ENCODE measurements at places on chromosomes 6 and 20.

GRCh38 chr6:132333639-132334520 is 67.4 kb downstream of the MOXD1 start:
- DNase-seq: no peak

DNA sequence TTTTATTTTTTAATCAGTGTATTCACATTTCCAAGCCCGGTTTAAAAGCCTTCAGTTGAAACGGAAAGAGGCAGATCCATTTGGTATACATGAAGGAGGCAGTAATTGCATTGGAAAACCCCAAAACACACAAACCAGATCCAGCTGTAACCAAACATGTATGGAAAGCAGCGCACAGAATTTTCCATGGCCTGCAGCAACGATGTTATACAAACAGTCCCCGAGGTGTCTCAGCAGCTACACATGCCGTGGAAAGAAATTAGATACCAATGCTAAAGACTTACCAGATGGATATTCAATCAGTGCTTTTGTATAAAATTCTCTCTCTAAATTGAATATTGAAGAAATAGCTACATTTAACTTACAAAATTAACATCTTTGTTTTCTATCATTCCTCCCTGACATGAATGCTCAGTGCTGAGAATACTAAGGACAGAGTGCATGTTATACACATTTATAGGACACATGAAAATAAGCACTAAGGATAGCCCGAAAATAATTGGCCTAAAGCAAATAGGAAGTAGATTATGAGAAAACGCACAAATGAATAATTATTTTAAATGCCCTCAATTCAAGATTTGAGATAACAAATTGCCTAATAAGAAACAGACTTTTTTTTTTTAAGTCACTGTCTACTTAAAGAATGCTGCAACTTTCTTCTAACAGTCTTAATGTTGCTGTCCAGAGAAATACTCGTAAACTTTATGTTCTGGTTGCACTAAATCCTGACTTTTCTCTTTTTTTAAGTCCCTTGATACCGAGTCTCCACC is 713.1 kb downstream of the HDGFL1 start:
- DNase-seq: no peak

DNA sequence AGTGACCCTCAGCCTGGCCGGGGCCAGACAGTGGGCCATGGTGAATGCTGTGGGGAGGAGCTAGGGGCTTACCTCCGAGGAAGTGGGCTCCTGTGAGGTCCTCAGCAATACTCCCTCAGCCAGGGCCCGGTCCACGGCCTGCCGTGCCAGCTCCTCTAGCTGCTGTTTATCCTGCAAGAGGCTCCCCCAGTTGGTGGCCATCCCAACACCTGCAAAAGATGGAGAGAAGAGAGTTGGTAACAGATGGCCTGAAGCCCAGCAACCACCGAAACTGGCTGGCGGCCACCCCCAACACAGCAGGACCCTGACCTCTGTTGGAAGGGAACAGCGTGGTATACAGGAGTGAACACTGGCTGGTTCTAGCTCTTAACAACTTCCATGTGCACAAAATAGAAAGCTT is 4.0 kb downstream of the GSS start:
- DNase-seq: no peak

GRCh38 chr6:83708970-83709747 is at the start of gene SNAP91:
Gene SNAP91, minus strand, starts transcription at chr6:83709101. Its CDS starts 1,174 bp downstream, at chr6:83707927.
- DNase-seq: no peak

GRCh38 chr6:151842816-151843215 is 35.3 kb downstream of the ESR1 start:
- no peak for DNase-seq
